Tongue (tissue), 3 donors: ENCODE measurements at places on chromosomes 13 and 19.

GRCh38 chr13:105740739-105741138 is 794.7 kb downstream of the EFNB2 start:
- DNase-seq, result no peak

GRCh38 chr13:69872321-69873047 is 235.1 kb upstream of the ATXN8OS start:
- DNase-seq, result no peak

DNA sequence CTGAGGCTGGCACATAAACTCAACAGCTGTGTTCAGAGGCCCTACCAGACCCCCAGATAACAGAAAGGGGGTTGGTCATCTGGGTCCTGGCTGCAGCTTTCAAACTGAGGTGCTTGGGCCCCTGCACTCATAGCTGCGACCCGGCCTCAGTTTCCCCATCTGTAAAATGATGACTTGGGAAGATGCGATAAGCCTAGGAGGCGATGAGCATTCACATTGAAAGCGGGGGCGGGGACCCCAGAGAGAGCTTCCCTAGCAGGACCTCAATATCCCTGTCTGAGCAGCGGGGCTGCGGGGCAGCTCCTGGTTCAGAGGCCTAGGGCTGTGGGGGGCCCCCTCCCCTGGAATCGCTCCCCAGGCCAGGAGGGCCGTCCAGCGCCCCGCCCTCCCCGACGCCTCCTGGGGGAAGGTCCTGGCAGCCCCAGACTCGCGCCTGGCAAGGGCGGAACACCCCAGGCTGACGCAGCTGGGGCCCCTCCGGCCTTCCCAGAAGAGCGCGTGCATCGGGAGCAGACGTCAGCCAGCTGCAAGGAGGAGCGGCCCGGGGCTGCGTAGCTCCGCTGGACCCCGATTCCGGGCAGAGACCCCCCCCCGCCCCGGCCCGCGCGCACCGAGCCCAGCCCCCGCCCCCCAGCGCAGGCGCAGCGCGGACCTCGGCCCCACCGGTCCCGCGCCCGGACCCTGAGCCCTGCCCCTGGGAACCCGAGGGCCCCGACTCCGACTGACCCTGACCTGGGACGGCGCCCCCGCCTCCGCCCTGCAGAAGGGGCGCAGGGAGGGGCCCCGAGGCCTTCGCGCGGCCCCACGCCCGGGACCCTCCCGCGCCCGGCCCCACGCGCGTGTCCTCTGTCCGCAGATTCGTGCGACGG is 3.5 kb downstream of the FSTL3 start:
- peak; percentile 88 for DNase-seq

DNA sequence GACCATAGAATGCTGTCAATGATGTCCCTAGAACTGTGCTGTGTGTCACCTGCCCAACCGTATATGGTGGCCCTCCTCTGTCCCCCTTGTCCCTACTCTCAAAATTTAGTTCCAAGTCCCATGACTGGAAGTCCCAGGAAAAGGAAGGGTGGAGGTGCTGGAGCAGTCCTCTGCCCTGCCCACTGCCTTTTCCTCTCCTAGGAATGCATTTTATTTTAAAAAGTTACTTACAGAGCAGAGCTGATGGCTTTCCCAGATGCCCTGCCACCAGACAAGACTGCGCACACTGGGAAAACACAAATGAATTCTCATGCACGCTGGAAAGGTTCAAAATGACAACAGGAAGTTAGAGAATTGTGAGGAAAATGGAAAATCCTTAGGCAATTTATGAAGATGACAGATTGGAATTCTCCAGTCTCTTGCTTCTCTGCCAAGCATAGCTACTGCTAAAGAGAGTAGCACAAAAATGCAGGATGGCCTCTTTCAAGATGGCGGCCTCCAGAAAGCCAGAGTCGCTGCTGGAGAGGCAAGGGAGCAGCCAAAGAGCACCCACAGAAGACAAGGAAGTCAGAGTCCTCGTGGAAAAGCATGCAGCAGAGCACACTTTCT is 117.1 kb upstream of the TSC22D1 start:
- DNase-seq, result no peak

GRCh38 chr19:15893477-15893876 is 4.4 kb downstream of the CYP4F2 start:
- DNase-seq, result no peak

DNA sequence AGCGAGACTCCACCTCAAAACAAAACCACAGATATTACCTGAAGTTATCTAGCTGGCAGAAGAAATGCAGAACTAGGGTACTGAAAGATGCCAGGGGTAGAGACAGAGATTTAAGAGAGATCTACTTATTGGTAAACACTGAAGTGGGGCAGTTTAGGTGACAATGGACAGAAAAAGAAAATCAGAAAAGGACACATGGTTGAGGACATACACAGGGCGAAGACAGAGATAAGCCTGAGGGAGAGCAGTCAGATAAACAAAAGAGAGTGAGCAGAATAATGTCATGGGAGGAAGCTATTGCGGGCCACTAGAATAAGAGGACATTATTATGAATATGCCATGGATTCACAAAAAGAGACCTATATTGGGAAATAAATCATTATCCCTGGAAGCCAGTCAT is 3.3 kb downstream of the NEK5 start:
- no peak for DNase-seq

- DNase-seq, result no peak
Observed at GRCh38 chr19:30792561-30793505, 420.6 kb downstream of the ZNF536 start.

DNA sequence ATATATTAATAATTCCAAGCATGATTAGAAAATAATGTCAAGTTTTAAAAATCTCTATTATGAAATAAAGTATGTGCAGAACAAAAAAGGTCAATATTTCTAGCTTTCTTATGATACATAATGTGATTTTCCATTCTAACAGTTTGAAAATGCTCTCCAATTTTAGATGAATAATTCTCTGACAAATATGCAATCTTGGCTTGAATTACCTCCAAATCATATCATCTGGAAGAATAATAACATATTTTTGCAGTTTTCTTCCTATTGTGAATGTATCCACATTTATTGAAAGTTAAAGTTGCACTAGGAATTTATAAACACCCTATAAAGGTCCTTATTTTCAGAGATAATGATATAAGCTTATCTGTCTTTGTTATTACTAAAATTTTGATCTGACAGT is 548.5 kb upstream of the SLC10A2 start:
- DNase-seq, result no peak

- peak; percentile 68 for DNase-seq
Observed at GRCh38 chr19:56253737-56254136, 18.8 kb upstream of the EDDM13 start.

GRCh38 chr13:64471916-64472315 is 2758.2 kb downstream of the PCDH9 start:
- DNase-seq, result peak; percentile 47

- no peak for DNase-seq
Observed at GRCh38 chr13:30580852-30581502, 36.7 kb upstream of the USPL1 start.
